ENCODE measurements at places on chromosomes 6 and 20.

DNA sequence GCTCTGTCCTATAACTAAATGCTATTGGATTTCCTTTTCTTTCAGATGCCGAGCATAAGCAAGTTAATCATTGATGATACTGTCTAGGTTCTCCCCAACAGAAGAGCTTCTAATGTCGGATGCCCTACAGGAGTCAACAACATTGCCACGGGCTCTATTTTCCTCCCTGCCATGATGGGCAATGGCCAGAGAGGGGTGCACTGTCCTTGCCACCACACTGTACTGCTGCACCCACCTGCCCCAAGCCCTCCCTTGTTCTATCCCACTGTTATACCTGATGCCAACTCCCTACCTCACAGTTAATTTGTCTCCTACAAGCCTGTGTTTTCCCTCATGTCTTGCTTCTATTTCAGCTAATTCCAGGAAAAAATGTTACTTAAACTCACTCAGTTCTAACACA is 773.6 kb upstream of the CHD6 start:
- DNase-seq, result no peak

DNA sequence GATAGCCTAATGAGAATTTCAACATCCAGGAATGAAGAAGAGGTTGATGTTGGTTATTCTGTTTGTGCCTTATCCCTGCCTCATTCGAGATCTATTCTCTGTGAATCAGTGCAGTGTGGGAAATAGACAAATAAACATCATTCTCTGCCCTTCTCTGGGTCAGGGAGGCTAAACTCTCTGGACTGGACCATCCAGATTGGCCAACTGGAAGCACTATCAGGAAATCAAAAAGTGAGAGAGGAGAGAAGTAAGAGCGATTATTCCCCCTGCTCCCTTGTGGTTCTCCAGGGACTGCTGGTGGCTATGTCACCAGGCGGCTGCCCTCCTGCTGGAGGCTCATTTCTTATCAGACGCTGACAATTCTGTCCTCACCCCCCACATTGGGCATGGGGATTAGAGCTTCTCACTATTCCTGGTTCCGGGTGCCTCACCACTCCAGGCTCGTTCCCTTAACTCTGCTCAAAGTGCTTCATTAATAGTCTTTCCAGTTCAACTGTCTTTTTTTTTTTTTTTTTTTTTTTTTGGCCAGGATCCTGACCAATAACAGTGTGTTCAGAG is 201.7 kb upstream of the RREB1 start:
- no peak for DNase-seq

- no peak for DNase-seq
Observed at GRCh38 chr6:167580619-167580911, 246.1 kb upstream of the AFDN start.

DNA sequence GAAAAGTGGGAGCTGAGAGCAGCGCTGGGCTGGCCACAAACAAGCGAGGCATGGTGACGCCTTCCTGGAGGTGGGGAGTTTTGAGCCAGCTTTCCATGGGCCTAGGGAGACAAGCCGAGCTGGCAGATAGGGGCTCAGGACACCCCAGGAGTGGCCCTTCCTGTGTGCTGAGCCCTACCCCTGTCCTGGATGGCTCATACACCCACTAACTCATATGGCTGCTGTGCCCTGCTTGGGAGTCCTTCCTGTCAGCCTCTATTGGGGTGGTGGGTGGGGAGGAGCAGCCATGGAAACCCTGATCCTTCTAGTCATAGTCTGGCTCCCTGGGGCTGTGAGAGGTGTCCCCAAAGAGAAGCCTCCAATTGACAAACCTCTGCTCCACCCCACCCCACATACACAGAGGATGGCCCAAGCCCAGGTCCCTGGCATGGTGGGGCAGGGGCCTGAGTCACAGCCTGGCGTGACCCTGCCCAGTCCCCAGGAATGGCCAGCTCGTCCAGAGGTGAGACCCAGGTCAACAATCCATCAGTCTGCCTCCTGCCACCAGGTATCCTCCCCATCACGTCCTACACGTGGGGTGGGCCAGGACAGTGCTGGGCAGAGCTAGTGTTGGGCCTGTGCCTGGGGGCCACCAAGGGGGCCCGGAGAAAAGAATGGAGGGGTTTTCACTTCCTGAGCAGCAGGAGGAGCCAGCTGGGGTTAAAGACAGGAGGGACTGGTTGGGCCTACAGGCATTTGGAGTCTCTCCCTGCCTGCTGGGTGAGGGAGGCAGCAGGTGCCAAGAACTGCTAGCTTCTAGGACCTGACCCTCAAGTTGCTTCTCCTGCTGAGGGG is 52.2 kb downstream of the MRPL14 start:
- no peak for DNase-seq

- DNase-seq, result no peak
Observed at GRCh38 chr20:20759132-20759531, 46.7 kb upstream of the RALGAPA2 start.

DNA sequence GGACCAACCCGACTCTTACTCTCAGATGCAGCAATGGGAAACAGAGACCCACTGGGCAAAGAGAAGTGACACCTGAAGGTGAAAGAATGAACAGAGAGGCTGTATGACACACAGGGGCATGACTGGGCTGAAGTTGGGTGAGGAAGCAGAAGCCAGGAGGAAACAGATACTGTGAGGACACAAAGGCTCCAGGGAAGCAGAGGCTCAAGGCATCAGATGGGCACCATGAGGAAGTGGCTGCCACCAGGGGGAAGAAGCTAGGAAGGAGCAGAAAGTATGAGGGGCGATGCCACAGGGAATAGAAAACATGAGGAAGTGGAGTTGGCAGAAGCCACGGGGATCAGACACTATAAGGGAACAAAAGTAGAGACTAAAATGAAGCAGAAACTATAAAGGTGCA is 30.9 kb upstream of the OCSTAMP start:
- DNase-seq, result no peak

Measured in stimulated activated CD8-positive, alpha-beta memory T cell treated with anti-CD3 and anti-CD28 coated beads, Interleukin-4, amount 100 ng/mL, for 1 hour (primary cell).